Stimulated activated CD8-positive, alpha-beta memory T cell treated with anti-CD3 and anti-CD28 coated beads, Interleukin-4, amount 100 ng/mL, for 4 hours (primary cell): ENCODE measurements at places on chromosomes 6 and 20.

GRCh38 chr20:21539512-21539911 is 25.6 kb upstream of the NKX2-2 start:
- no peak for DNase-seq

DNA sequence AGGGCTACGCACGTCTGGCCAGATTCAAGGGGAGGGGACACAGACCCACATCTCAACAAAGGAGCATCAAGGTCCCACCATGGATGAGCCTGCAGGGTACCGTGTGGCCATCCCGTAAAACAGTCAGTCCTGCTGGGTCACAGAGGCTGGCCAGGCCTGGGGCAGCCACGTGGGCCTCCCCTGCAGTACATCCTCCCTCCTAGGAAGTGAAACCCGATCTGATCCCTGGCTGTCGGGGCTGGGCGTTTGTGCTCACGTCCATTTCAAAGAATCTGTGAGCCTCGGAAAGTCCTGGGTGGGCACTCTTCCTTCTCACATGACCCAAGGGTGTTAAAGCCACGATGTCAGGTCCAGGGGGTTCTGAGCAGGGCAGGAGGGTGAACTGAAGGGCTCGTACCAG is 14.3 kb downstream of the SULF2 start:
- no peak for DNase-seq

GRCh38 chr20:1802385-1803060 is 92.7 kb upstream of the SIRPA start:
- DNase-seq, result no peak

DNA sequence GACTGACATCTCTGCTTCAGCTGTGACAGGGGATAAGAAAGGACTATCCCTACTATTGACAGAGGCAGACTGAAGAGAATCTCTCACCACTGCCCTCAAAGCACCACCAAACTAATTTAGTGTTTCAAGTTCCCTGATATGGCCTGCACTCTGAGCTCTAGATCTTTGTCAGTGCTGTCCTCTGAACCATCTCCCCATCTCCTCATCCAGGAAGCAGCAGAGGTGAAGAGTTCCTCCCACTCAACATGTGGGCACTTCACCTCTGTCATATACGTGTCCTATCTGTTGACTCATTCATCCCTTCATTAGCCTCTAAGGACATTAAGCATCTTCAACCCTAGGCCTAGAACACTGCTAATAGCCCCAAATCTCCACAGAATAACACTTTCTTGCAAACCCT is 14.1 kb downstream of the FAM210B start:
- DNase-seq, result no peak

DNA sequence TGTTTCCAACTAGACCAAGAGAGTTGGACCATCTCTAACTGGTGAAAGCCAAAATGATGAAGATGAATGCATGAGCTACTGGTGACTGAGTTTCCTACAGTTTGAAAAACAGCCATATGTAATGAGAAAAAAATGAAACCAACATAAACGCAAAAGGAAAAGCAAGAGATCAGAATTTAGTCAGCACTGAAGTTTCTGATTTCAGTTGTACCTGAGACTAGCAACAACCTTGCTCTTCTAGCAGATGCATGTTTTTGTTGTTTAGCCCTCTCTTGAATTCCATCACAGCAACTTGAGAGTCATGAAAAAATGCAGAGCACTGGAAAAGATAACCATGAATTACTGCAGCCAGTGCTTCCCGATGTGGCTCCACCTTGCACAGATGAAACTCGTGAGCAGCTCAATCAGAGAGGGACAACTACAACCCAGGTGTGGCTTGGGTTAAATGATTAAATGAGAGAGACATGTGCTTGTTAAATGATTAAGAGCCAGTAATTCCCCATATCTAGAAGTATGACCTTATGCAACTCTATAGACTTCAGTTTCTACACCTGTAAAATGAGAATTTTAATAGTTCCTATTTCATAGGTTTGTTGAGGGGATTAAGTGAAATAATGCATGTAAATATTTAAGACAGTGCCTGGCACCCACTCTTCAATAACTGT is 104.8 kb downstream of the ELOVL4 start:
- no peak for DNase-seq

DNA sequence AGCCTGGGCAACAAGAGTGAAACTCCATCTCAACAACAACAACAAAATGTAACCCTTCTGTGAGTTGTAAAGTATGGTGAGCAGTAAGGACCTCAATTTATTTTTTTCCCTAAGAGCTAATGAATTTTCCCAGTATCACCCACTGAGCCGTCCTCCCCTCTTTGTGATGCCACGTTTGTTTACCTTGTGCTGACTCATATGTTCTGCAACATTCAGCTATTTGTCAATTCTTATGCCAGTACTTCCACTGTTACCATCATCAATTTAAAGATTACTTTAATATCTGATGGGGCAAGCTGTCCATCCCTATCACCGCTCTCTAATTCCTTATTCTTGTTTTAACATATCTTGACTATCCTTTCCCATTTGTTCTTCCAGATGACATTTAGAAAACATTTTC is 37.5 kb downstream of the MAK start:
- no peak for DNase-seq

GRCh38 chr20:20317621-20318364 is 50.1 kb upstream of the INSM1 start:
- DNase-seq, result no peak

- no peak for DNase-seq
Measured at GRCh38 chr6:154494592-154495311, 15.7 kb downstream of the CNKSR3 start.

GRCh38 chr20:19789009-19789408 is 31.0 kb downstream of the RIN2 start:
- no peak for DNase-seq

DNA sequence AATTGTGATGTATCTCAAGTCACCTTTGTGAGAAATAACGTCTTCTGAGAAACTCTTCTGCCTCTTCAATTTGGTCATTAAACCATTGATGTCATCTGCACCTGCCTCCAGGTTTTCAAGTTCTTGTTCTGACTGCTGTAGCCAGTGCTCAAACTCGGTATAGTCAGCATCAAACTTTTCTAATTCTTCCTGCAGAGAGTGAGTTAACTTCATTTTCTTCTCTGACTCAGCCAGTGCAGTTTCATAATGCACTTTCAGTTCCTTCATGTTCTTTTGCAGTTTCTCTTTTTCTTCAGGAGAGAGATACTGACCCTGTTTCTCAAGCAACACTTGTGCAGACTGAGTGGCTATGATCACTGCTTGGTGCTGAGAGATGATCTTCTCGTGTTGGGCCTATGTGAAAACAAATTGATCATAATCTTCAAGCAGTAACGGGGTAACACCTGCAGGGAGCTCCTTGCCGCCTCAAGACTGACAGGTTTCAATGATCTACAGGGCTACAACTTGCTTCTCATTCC is 48.8 kb downstream of the DST start:
- DNase-seq, result no peak

DNA sequence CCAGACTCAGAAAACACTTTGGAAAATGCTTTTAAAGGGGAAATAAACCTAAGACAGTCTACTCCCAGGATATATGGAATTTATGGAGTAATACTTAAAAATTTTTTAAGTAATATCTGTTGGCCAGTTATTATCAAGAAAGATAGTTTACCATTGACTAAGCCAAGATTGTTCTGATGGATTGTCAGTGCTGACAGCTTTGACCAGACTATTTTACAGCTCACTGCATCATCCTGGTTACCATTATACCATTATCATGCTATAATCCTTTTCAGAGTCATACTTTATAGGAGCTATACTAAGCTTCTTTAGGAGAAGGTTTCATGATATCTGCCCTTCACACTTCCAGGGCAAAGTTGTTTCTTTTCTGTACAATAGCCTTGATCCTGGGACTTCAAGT is 16.5 kb downstream of the GTF2H5 start:
- DNase-seq, result no peak

DNA sequence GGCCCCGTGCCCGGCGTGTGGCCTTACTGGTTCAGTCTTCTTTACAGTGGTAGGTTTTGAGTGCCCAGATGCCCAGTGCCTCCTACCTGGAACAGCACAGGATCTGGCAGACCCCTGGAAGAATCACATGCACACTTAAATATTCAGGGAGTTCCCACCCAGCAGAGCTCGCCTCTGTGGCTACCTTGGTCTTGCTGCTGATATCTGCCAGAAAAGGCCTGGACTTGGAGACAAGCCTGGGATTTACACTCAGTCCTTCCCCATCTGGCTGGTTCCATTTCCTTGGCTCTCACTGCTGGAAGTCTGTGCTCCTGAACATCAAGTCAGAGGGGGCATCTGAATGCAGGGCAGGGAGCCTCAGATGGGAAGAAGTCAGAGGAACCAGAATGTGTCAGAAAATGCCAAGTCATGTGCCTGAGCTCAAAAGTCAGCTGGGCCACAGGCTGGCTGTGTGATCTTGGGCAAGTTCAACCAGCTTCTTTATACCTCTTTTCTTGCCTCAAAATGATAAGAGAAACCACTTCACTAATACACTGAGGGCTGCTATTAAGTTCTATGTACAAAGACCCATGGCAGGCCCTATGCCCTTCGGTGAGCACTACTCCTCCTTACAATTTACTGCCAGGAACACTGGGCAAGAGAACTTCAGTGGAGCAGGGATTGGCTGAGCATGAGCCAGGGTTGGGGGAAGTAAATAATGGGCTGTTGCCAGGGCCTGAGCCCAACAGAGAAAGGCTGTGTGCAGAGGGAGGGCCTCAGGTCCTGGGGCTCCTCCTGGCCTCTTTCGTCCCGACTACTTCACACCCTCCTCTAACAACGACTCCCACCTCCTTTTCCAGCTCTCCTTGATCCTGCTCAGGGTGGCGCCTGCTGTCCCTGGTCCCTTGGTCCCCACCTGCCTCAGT is 158.1 kb upstream of the PROKR2 start:
- no peak for DNase-seq

GRCh38 chr6:162612613-162613012 is 115.0 kb downstream of the PRKN start:
- DNase-seq, result no peak

DNA sequence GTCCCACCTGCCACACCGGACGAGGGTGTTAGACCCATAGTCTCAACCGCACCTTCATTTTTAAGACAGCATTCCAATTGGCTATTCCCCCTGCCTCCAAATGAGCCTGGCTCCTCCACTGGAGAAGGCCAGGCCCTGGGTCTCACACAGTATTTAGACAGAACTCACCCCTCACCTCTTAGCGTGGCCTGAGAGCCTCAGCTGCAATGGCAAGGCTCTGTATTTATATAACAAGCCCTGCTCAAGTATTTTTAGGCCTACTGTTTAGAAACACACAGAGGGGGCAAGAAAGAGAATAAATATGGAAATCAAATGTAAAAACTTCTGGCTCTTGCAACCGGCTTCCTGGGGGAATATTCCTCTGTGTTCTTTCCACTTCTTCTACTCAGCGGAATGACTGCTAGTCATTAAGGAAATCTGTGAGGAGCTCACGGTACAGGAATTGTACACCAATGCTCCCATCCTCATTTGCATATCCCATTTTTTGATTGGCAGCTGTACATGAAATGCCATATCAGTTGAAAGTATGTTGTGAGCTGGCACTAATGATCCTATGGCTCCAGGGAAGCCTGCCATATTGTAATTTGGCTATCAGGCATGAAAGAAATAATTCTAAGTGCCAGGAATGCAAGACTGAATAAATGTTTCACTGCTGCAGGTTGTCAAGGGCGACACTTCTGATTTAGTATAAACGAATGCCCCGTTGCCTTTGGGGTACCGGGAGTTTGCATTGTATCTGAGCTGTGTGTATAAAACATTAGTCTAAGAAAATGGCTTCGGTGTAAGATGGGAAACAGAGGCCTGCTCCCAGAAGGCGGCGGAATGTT is 207.5 kb downstream of the ZNF217 start:
- no peak for DNase-seq

DNA sequence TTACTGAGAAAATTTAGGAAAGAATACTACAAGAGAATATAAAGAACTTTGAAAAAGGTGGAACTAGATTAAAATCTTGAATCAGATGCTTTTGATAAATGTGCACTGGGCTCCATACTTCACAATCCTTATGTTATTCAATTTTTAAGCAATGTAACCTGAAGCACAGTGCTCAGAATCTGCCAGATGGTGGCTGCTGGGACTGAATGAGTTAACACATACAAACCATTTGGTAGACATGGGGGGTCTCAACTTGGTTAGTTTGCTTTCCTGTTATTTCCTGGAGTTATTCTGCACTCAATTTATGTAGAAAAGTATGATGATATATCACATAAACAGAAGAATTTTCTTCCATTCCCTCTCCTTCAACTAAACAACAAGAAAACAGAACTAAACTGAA is 326.5 kb downstream of the RNGTT start:
- DNase-seq, result no peak

GRCh38 chr6:42818416-42818815 is 36.6 kb downstream of the BICRAL start:
- DNase-seq, result no peak

DNA sequence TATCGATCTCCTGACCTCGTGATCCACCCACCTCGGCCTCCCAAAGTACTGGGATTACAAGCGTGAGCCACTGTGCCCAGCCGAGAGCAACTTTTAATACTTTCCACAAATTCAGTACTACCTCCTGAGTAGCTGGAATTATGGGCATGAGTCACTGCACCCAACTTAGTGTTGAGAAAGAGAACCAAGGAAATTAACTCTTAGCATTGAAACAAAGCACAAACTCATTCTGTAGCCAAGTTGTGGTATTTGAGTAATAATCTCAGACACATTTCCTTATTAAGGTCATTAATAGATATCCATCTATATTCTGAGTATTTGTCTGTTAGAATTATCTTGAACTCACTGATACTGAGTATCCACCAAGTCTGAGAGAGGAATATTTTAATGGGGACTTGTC is 14.3 kb upstream of the ELOVL2 start:
- DNase-seq, result no peak

DNA sequence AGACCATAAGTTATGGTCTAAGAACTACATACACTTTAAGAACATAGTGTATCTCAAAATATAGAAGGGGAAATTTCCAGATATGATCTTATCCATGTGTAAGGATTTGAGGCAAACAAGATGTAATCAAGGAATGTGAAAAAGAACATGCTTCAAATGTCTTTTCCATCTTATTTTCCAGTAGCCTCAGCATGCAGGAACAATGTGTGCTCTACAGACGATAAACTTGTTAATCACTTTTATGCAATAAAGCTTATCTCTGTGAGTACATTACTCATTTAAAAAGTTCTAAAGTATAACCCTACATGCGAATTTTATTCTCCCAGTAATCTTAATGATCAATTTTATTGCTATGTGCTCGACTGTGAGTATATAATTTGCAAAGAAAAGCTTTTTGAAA is 185.2 kb downstream of the ALDH8A1 start:
- no peak for DNase-seq
